Activated CD8-positive, alpha-beta T cell treated with anti-CD3 and anti-CD28 coated beads, Interleukin-2, amount 10 ng/mL, durations not matched to agents 7 days and 5 days (primary cell): ENCODE measurements at places on chromosomes 1 and 21. TPM values are rescaled to one million over a fixed set of nuclear protein-coding genes. Genes with fewer than 3 reads are reported as not detected.

GRCh38 chr1:41764656-41765055 is 154.1 kb downstream of the HIVEP3 start:
- peaks cover 4% of the 10 kb centered on the region for H3K36me3 ChIP-seq
- H3K4me3 ChIP-seq, result no peak overlapping the region
- H3K4me1 ChIP-seq, result peaks cover 5% of the 10 kb centered on the region

GRCh38 chr1:96238426-96238825 is 483.2 kb upstream of the PTBP2 start:
- H3K27ac ChIP-seq, result no peak overlapping the region
- no peak overlapping the region for H3K4me3 ChIP-seq
- no peaks in the 10 kb centered on the region for H3K36me3 ChIP-seq
- no peaks in the 10 kb centered on the region for H3K4me1 ChIP-seq

DNA sequence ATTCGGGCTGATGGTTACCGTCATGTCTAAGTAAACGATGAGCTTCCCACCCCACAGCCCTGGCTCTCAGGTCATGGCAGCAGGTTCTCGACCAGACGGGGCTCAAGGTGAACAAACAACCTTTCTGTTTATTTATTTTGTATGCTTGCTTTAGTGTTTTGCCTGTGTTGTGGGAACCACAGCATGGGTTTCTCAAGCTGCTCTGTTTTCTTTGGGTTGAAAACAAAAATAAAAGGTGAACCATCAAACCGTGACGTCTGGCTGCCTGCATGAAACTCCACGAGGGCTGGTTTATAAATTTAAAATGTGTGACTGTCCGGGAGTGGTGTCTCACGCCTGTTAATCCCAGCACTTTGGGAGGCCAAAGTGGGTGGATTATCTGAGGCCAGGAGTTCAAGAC is 28.0 kb downstream of the TMEM51 start:
- no peak for DNase-seq
- no peak overlapping the region for H3K4me3 ChIP-seq

TNFRSF8 gene
- total RNA-seq, result 0.95 TPM

DNA sequence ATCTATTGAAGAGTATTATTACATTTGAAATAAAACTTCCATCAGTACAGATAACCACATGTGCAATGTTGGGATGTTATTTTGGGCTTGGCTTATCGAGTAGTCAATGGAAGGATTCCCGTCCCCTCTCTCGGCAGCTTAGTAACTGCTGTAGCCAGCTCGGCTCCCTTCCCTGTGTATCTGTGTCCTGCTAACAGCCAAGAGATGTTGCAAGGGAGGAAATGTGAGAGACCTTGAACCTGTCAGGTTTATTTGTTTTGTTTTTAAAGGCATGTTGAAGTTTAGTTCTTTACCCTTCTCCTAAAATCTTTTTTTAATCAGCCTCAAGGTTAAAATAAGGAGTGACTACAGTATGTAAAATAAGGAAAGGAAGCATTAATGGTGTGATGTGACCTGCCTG is 13.6 kb upstream of the TARS2 start:
- H3K36me3 ChIP-seq, result peaks cover 30% of the 10 kb centered on the region
- no peaks in the 10 kb centered on the region for H3K4me1 ChIP-seq
- no peak overlapping the region for H3K27ac ChIP-seq
- DNase-seq, result no peak

OR6K6 gene
- not detected for total RNA-seq

OR2T11 gene
- not detected for total RNA-seq

- no peaks in the 10 kb centered on the region for H3K36me3 ChIP-seq
- DNase-seq, result no peak
- no peak overlapping the region for H3K4me3 ChIP-seq
- H3K27ac ChIP-seq, result no peak overlapping the region
These were observed 26.3 kb upstream of the CSF1 start for GRCh38 chr1:109884242-109884891.

DNA sequence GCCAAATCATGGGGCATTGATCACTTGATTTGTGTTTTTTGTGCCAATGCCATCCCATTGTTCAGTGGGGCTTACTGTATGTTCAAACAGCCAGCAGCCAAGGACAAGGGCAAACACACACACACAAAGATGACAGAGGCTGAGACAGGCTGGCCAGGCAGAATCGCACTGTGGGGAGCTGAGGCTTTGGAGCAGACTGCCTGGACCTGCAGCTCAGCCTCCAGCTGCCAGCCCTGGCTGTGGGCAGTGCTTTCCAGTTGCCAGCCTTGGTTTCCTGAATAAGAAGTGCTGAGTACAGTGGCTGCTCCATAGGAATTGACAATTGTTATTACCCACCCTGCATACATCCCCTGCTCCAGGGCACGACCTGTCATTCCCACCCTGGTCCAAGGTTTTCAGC is 16.9 kb upstream of the PCP4 start:
- H3K27me3 ChIP-seq, result no peaks in the 10 kb centered on the region
- no peaks in the 10 kb centered on the region for H3K4me1 ChIP-seq
- no peak overlapping the region for H3K4me3 ChIP-seq

- DNase-seq, result peak; percentile 24
- peaks cover 7% of the 10 kb centered on the region for H3K27me3 ChIP-seq
- no peak overlapping the region for H3K27ac ChIP-seq
- H3K36me3 ChIP-seq, result no peaks in the 10 kb centered on the region
- H3K4me1 ChIP-seq, result peaks cover 29% of the 10 kb centered on the region
These were observed 12.2 kb downstream of the FGR start for GRCh38 chr1:27622828-27623227.

GRCh38 chr1:230823426-230823825 is 44.9 kb downstream of the C1orf198 start:
- no peak overlapping the region for H3K4me3 ChIP-seq
- H3K36me3 ChIP-seq, result no peaks in the 10 kb centered on the region
- H3K27me3 ChIP-seq, result peaks cover 5% of the 10 kb centered on the region
- H3K27ac ChIP-seq, result no peak overlapping the region
- no peaks in the 10 kb centered on the region for H3K4me1 ChIP-seq

CTSE gene
- not detected for total RNA-seq

- no peak overlapping the region for H3K4me3 ChIP-seq
- peak; percentile 45 for DNase-seq
- H3K36me3 ChIP-seq, result no peaks in the 10 kb centered on the region
- H3K27ac ChIP-seq, result no peak overlapping the region
These were observed 33.4 kb downstream of the RGS7 start for GRCh38 chr1:241323514-241324195.

- no peaks in the 10 kb centered on the region for H3K4me1 ChIP-seq
- no peak overlapping the region for H3K4me3 ChIP-seq
- DNase-seq, result no peak
These were observed 33.7 kb downstream of the ATP5PO start for GRCh38 chr21:33881689-33882440.
